Mammary epithelial cell (primary cell): ENCODE measurements at places on chromosomes 1 and 21. TPM values are rescaled to one million over a fixed set of nuclear protein-coding genes. Genes with fewer than 3 reads are reported as not detected.

Gene CBS
- polyA plus RNA-seq: 28.3 TPM

Gene ARHGAP30
- polyA plus RNA-seq: 0.03 TPM

Gene CDK18
- polyA plus RNA-seq: 24.6 TPM

Gene PPOX
- polyA plus RNA-seq: 11.8 TPM

Gene S100A8
- 133 TPM for polyA plus RNA-seq

Gene ANXA9
- 1.1 TPM for polyA plus RNA-seq

Gene KCNH1
- polyA plus RNA-seq: not detected

Gene PLEKHA6
- polyA plus RNA-seq: 7.4 TPM

Gene TEDDM1
- not detected for polyA plus RNA-seq

Gene AADACL3
- not detected for polyA plus RNA-seq

Gene LEFTY1
- polyA plus RNA-seq: not detected

Gene IVL
- polyA plus RNA-seq: 21.5 TPM

Gene AMY2B
- polyA plus RNA-seq: 0.94 TPM

Gene KLHDC8A
- polyA plus RNA-seq: not detected

Gene CDC7
- polyA plus RNA-seq: 4.1 TPM

Gene CFHR3
- not detected for polyA plus RNA-seq

Gene UBE2U
- polyA plus RNA-seq: not detected

Gene TSTD1
- 99.9 TPM for polyA plus RNA-seq

Gene CYP4Z1
- not detected for polyA plus RNA-seq

Gene TCHH
- 0.02 TPM for polyA plus RNA-seq

Gene IL6R
- polyA plus RNA-seq: 25.0 TPM

Gene LCE2B
- not detected for polyA plus RNA-seq

Gene TIE1
- not detected for polyA plus RNA-seq

Gene UMODL1
- polyA plus RNA-seq: not detected

Gene CLCA4
- 0.34 TPM for polyA plus RNA-seq
